Activated CD4-positive, alpha-beta T cell treated with anti-CD3 and anti-CD28 coated beads for 48 hours (primary cell): ENCODE measurements at places on chromosomes 4 and X.

GRCh38 chrX:16892504-16893362, 22.6 kb upstream of the RBBP7 start:
- DNase-seq, result peak; percentile 64

DNA sequence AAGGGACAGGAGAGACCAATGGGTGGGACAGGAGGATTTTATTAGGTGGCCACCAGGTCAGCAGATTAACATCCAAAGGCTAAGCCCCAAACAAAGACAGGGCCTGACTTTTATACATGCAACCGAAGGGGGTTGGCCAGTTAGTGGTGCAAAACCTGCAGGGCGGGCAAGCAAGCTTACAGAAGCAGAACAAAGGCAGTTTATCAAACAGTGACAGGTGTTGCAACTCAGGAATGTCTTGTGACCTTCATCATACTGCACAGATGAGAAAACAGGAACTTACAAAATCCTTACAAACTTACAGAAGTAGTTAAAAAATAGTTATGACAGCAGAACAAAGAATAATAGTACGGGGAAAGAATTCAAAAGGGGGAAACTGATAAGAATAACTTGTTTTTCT, 708.1 kb downstream of the GLUD2 start:
- DNase-seq, result no peak

DNA sequence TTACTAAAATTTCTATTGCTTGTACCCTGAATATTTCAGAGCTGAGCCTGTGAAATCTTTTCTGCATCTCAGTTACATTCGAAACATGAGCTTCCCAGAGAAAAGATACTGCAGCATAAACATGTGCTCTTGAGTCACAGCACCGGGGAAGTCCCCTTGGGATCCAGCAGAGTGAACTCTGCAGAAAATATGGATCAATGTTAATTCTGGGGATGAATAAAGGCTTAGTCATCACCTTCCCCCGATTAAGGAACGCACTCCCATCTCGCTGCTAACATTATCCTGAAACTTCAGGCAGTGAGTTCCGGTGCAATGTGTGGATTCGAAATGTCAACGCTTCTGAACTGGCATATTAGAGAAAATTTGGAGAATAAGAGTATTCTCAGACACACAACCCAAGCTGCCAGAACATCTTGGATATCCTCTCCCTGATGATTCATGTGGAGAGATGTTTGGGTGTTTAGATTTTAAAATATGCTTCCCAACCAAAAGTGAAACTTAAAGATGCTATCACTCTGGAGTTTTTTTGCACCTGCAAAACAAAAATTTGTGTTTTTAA, 90.8 kb downstream of the IRF2 start:
- no peak for DNase-seq

DNA sequence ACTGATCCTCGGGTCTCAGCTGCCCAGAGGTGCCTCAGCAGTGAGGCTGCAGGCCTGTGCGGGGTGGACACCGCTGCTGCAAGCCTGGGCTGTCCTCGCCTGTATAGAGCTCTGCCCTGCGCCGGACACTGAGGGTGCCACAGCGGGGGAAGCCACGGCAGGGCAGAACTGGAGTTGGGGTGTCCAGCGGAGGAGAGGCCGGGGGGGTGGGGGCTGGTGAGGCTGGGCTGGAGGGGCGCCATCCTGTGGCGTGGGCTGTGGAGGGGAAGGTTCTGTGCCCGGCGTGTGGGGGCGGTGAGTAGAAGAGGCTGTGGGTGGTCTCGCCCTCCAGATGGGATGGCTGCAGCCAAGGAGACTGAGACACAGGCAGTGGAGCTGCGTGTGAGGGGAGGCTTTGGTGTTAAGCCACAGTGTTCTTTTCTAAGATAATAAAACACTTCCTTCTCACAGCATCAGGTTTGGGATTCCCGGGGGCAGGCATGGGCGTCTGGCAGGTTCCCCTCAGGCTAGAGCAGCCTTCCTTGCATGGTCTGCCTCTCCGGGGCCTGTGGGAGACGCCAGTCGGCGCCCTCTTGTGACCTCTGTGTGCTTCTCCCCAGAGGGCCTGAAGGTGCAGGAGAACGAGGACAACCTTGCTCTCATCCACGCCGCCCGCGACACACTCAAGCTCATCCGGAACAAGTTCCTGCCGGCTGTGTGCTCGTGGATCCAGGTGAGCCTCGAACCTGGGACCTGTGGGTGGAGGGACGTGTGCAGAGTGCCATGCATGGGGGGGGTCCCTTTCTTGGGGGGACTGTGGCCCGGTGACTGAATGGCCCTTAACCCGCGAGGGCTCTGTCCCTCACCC, 7.4 kb downstream of the UVSSA start:
- no peak for DNase-seq

- DNase-seq, result no peak
Measured at GRCh38 chrX:149493567-149494562, 11.2 kb downstream of the IDS start.

DNA sequence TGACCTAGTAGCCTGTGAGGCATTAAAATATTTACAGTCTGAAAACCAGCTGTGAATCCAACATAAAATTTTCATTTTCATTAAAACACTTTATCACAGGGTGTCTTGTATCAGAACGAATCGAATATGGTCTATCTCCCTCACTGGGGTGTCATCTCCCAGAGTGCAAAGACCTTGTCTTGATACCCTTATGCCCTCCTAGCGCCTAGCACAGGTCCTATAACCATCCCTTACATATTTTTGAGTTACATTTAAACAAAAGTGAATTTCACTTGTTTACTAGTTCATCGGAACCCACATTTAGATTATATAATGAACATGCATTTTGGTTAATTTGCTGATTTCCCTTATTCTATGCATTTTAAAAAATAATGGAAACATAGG, 14.0 kb downstream of the DIPK2B start:
- no peak for DNase-seq

- no peak for DNase-seq
Measured at GRCh38 chrX:10171249-10171648, 14.5 kb downstream of the CLCN4 start.

DNA sequence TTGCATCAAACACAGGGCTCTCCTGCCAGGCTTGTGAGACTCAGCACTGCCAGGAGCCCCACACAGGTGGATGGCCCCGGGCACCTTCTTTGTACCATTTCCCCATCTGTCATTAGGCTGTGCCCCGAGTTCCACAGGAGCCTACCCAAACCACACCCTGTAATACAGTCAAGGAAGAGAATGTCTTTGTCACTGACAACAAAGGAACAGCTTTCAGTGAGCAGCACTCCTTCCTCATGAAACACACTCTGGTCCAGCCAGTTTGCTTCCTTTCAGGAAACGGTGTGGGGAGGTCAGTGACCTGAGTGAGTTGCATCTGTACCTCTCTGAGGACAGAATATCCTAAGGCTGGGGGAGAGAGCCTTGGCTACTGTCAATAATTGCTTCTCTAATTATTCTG, 53.7 kb downstream of the LNX1 start:
- DNase-seq, result no peak

- DNase-seq, result no peak
Measured at GRCh38 chr4:125728568-125728967, 413.8 kb downstream of the FAT4 start.

- DNase-seq, result no peak
Measured at GRCh38 chr4:185033950-185034349, 15.7 kb downstream of the HELT start.

GRCh38 chrX:107484002-107484726, 34.7 kb downstream of the FRMPD3 start:
- no peak for DNase-seq

DNA sequence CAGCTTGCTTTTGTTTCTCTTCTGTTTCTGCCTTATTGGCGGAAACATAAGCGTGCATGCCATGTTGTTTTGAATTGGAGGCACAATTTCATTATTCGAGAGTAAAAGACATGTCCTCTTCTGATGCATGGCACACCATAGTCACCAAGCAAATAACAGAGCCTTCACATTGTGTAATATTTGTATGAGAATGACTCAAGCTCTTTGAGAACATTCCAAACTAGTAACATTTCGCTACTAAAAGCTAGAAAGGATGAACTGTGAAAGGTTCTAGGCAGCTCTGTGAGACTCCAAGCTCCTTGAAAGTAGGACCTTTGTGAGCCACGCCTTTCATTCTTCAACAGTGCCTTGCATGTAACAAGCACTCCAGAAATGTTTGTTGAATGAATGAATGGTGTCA, 9.2 kb upstream of the ANXA3 start:
- no peak for DNase-seq

DNA sequence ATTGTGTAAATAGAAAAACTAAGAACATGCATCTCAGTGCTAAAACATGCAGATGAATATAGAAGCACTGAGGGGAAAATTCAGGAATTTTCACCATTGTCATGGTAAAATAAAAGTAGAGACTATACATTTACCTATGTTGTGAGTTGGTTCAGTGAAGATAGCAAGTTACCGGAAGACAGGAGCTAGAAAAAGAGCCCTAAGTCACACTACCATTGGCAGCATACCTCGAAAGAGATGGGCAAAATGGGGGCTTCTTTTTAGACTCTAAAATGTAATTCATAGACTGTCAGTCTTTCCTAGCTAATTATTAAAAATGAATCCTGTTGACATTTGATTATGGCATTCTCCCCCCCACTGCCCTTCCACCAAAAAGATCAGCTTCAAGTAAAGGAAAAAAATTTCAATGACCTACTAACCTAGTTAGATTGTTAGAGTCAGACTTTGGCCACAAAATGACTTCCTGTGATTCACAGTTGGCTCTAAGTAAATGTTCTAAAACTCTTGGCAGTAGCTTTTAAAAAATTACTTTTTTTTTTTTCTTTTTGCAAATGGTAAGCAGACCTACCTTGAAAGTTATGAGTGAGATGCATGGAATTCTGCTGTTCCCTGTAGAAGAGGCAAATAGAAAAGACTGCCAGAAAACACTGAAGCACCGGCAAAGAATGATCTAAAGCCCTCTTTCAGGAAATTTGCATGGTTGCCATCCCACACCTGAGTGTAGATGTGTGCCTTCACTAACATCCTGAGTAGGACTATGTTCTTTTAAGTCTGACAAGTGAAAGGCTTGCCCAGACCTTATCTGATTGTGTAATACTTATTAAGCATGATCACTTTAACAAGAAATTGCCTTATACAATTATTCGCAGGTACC, 26.4 kb upstream of the ARSJ start:
- no peak for DNase-seq

DNA sequence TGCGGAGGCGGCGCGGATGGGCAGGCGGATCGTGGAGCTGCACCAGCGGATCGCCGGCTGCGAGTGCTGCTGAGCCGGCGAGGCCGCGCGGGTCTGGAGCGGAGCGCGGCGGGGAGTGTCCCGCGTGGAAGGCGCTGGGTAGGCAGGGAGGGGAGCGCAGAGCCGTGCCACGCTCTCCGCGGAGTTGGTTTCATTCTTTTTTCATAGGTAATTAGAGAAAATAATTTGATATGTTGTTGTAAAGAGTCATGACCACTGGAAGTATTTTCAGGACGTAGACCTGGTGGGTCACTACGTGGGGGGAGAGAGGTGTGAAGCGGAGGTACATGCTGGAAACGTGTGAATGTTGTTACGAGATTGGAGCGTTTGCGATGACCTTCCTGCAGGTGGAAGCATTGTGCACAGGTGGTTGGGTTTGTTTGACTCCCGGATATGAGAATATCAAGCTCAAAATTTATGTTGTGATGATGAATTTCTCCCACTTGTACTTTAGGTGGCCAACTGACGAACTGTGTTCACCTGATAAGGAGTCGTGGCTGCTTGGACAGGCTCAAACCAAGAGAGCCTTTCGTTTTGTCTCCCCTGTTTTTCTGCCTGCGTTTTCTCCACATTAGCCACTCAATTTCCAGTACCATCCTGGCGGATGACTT, 19.1 kb upstream of the S100P start:
- peak; percentile 72 for DNase-seq

DNA sequence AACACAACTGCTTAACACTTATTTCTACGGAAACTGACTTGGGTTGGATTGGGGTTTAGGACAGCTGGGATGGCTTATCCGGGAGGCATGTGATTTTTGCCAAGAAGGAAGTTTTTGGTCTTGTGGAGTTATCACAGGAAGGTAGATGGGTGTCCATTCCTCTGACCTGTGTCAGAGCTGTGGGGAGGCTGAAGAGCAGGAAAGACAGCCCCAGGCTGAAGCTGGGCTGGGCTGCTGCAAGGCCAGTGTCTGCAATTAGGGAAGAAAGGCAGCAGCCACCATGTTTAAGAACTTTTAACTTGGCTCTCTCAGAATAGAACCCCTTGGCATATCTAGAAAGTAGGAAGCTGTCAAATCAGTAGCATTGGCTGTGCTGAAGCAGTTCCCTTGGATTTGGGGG, 42.3 kb downstream of the CCNG2 start:
- no peak for DNase-seq

DNA sequence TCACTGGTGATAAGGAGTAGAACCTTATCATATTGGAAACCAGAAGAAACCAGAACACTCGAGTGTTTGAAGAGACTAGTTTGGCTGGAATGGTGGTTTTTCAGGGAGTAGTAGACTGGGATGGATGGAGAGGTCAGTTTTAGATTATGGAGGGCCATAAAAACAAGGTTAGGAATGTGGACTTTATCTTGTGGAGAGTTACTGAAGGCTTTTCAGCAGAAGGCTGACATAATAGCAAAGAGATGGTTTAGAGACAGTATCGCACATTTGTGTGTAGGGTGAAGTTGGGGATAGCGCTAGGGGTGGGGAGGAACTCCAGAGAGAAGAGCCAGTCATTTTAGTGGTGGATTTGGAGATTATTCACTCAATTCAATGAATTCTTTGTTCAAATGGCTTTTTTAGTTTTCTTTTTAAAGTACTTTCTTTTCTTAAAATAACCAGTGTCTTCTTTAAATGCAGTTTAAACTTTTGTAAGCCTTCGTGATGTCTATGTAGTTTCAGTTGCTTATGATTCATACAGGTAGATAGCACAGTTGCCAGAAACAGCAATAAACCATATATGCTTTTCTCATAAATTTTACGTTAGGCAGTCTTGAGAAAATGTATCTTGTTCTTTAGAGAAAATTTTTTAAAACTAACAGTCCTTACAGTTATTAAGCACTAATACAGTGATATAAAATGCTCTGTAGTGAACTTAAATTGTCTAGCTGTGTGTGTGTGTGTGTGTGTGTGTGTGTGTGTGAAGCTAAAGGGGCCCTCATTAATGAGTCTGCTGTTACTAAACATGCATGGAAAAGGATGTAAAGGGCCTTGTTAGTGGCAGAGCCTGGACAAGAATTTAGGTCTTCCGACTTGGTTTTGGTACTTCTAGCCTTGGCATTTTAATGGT, 3.8 kb downstream of the ARHGAP10 start:
- no peak for DNase-seq

DNA sequence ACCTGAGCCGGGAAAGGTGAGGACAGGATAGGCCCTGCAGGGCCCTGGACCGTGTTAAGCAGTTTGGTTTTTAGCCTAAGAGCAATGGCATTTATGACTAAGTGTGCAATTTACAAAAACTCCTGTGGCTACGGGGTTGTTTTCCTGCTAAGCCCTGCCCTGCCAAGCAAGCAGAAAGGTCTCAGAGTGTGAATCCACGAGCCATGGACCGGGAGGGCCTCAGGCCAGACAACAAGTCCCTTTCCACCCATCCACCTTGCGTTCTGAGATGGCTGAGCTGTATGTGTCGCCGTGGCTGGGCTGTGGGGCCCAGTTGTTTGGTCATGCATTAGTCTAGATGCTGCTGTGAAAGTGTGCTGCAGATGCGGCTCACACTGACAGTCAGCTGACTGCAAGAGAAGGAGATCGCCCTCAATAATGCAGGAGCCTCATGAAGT, 33.9 kb upstream of the AFAP1 start:
- DNase-seq, result no peak
